ENCODE measurements at places on chromosomes 16 and 17.
A peak's percentile ranks its signal among the peaks of the same experiment; 100 is the strongest.

DNA sequence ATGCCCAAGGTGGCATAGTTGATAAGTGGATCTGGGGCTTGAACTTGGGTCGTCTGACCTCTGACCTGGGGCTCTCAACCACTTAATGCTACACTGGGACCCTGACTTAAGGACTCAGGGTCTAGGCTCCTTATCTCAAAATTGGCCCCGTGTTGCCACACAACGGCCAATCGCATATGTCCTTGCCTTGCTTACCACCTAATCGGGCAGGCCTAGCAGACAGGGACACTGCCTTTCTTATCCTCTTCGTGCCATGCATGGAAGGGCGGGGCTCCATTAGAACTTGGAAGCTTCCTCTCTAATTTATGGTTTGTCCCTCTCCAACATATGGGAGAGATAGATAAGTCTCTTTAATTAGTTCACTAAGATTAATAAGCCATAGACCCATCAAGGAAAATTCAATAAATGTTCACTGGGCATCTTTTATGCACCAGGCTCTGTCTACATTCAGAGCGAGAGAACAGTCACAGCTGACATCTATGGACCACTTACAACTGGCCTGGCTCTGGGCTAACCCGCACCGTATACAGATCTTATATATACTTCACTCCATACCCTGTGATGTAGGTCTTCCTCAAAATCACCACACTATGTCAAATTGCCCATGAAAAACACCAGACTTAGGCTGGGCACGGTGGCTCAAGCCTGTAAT, 35.1 kb downstream of the CDH1 start:
- peak; percentile 42 for DNase-seq

- DNase-seq = no peak
Measured at GRCh38 chr16:56815721-56816120, 49.3 kb upstream of the SLC12A3 start.

DNA sequence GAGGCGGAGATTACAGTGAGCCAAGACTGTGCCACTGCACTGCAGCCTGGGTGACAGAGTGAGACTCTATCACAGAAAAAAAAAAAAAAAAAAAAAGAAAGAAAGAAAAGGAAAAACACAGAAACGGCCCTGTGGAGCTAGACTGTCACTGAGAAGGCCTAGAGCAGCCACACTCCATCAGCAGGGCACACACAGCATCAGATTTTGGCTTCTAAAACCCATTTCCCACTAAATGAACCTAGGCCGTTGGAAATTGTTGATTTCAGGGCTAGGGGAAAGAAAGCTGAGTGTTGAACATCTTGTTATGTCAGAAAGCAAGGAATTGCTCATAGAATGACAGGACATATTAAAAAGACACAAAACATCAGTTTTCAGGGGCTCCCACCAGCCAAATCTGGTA, 48.9 kb downstream of the ZCCHC14 start:
- no peak for DNase-seq

DNA sequence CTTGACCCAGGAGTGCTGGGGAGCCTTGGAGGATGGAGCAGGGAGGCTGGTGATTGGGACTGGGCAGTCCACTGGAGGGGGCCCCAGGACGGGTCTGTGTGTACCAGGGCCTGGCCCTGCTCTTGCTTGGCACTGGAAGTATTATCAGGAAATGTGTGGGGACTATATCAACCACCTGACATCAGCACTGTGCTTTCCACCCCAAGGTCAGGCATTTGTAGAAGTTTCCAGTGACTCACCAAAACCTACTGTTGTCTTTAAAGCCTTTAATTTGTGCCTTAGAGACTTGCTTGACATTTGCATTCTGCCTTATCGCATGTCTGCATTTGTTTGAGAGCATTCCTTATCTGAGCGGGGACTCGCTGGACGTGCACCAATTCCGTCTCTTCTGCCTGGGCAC, 323.1 kb downstream of the FOXL1 start:
- no peak for DNase-seq

DNA sequence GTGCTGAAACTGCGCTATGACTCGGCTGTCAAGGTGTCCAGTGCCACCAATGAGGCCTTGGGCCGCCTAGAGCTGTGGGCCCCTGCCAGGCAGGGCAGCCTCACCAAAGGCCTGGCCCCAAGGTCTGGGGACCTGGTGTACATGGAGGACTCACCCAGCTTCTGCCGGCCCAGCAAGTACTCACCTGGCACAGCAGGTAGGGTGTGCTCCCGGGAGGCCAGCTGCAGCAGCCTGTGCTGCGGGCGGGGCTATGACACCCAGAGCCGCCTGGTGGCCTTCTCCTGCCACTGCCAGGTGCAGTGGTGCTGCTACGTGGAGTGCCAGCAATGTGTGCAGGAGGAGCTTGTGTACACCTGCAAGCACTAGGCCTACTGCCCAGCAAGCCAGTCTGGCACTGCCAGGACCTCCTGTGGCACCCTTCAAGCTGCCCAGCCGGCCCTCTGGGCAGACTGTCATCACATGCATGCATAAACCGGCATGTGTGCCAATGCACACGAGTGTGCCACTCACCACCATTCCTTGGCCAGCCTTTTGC, 25.0 kb downstream of the WNT9B start:
- DNase-seq = no peak

- peak; percentile 71 for DNase-seq
Measured at GRCh38 chr17:60163108-60163784, 13.5 kb downstream of the CA4 start.

- DNase-seq = no peak
Measured at GRCh38 chr16:67305216-67306071, 21.1 kb downstream of the KCTD19 start.

DNA sequence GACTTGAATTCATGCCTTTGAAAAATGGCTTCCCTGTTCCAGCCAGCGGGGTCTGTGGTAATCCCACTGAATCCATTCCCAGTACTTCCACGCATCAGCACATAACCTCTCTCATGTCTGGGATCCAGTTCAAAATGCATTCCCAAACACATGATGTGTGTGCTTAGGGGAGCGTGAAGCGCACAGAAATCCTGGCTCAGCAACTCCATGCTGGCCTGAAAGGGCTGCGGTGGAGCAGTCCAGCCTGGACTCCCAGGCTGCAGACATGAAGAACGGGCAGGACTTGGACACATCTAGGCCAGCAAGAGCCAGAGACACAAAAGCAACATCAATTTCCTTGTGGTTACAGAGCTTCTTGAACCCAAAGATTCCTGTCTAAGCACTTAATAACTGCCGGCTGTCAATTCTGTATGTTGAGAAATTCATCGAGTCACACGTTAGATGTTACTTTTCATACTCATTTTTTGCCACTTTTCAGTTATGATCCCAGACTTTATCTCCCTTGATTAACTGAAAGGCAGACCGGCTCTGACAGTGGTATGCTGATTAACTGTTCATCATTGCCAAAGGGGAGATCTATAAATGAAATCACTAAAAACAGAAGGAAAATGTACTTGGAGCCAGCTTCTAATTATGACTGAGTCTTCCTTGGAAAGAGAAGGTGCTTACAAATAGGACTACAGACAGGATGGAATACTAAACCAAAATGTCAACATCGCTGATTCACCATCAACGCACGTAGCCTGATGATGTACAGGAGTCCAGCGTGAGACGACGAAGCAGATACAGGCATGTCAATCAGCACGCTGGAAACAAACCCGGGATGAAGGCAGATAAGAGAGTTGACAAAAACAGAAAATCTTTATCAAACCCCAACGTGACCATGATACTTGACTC, 23.0 kb downstream of the NSMCE1 start:
- no peak for DNase-seq

GRCh38 chr16:2468233-2468724, 2.8 kb upstream of the NTN3 start:
- DNase-seq = no peak

GRCh38 chr17:39735882-39736281, 1.9 kb upstream of the GRB7 start:
- DNase-seq = no peak

GRCh38 chr17:73976147-73976546, 227.3 kb upstream of the RPL38 start:
- DNase-seq = no peak

- DNase-seq = no peak
Measured at GRCh38 chr16:21197112-21197511, 14.3 kb downstream of the ZP2 start.

DNA sequence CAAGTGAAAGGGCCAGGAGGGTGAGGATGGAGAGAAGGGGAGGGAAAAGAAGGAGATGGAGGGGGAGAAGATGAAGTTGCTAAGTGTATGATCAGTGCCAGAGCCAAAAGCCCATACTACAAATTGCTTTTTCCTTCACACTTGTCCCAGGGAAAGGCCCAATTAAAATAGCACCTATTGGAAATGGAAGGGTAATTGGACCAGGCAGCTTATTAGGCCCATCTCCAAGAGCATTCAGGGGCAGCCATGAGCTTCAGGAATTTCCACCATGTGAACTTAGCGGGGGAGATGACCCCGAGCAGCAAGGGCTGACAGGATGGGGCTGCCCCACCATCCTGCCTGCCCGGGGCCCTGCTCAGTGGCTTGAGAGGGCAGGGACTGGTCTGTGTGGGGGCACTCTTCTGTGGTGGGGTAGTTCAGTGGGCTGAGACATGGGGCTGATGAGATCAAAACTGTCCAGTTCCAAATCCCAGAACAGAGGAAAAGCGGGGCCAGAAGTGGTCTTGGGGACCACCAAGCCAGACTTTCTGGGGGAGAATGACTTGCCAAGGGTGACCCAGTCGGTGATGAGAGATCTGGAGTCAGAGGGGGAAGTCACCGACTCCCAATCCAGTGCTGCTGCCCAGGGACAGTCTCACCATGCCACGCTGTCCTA, 27.5 kb downstream of the GOSR2 start:
- no peak for DNase-seq

GRCh38 chr17:64358261-64358788, 32.3 kb downstream of the PECAM1 start:
- no peak for DNase-seq

- no peak for DNase-seq
Measured at GRCh38 chr16:79167893-79168292, 432.6 kb downstream of the MAF start.

DNA sequence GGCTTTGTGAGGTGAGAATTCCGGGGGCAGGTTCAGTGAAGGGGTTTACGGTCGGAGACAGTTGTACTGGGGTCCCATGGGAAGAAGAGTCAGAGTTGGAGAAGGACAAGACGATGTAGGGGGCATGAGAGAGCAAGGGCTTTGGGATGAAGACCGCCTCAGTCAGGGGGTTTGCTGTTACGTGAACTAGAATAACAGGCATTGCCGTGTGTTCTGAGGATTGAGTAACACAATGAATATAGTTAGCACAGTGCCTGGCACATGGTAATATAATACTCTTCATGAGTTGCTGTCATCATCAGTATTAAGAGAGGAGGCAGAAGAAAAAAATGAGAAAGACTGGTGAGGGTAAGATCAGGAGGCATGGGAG, 577 bp downstream of the ZNF646 start:
- no peak for DNase-seq

- DNase-seq = no peak
Measured at GRCh38 chr17:17493986-17494466, 2.2 kb downstream of the RASD1 start.

GRCh38 chr17:71260366-71260940, 860.4 kb upstream of the SOX9 start:
- DNase-seq = no peak

DNA sequence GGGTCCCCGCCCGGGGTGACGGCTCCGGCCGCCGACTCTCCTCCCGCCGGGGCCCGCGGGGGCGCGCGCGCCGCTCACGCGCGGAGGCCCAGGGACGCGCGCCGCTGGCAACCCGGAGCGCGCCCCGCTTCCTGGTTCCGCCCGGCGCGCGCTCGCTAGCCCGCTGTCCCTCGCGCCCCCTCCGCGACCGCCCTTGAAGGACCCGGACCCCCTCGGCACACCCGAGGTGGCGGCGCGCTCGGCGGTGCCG, at the start of gene STAT5B:
Gene STAT5B, minus strand, starts transcription at position 33 of the 250 bp plus-strand sequence. CDS start 44,264 bp downstream, outside the sequence.
- peak; percentile 58 for DNase-seq

- DNase-seq = no peak
Measured at GRCh38 chr17:79269620-79270019, 195.0 kb downstream of the ENGASE start.

DNA sequence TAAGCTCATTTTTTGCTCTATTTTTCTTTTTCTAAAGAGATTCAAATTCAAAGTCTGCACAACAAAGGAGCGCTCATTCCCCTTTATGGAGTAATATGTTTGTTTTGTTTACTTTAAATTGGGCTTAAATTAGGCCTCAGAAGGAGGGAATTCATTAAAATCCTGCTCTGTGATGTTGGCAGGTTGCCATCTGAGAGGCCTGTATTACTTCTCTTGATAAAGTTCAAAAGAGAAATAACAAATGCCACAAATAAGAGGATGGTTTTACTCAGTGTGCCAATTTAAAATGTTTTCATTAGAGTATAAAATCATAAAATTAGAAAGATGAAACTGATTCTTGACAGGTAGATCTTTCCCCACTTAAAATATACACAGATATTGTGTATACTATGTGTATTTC, 54.5 kb upstream of the HLF start:
- DNase-seq = no peak

DNA sequence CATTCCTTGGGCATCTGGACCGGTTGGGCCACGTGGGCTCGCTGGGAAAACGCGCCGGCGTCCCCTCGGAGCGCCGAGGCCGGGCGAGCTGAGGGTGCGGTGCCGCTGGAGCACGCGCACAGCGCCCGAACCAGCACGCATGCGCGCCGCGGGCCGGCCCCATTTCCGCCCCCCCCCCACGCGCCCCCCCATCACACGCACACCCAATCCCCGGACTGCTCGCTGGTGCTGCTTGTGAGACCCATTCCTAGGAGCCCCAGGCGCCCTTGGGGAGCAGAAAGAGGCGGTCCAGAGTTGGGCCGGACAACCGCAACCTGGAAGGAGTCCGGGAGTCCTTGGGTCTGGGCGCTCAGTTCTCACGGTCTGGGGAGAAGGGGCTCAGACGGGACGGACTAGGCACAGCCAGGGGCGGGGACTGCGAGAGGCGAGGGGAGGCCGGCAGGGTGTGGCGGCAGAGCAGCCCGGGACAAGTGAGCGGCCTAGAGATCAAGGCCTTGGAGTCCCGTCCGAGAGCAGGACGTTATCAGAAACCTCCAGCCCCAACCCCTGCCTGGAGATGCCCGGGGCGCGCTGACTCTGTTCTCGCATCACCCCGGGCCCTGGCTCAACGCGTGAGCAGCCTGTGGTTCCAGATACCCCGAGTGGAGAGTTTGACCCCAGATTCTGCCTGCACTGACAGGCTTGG, 6.0 kb upstream of the CBX8 start:
- DNase-seq = no peak

Data from CMK (cell line).